Activated gamma-delta T cell treated with Interleukin-2 at 50 U/mL for 16 hours (primary cell): ENCODE measurements at places on chromosomes 5 and 9.

- no peak for DNase-seq
Observed at GRCh38 chr5:132086277-132086794, 12.7 kb downstream of the CSF2 start.

DNA sequence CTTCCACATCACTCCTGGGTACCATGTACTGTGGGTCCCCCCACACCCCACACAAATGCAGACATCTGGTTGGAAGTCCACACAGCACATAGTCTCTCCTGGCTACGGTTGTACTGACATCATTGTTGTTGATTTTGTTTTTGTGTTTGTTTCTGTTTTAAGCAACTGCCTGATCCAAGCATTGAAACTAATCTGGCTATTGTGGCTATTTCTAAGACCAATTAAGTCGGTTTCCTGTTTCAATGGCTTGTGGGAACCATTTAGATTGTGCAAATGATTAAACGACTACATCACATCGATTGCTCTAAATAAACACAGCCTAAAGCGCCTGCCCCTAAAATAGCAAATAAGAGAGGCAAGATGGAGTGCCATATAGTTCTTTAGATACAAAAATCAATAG is 226.8 kb upstream of the IRX4 start:
- no peak for DNase-seq

GRCh38 chr9:75997206-75997605 is 106.7 kb downstream of the PCSK5 start:
- DNase-seq, result no peak

DNA sequence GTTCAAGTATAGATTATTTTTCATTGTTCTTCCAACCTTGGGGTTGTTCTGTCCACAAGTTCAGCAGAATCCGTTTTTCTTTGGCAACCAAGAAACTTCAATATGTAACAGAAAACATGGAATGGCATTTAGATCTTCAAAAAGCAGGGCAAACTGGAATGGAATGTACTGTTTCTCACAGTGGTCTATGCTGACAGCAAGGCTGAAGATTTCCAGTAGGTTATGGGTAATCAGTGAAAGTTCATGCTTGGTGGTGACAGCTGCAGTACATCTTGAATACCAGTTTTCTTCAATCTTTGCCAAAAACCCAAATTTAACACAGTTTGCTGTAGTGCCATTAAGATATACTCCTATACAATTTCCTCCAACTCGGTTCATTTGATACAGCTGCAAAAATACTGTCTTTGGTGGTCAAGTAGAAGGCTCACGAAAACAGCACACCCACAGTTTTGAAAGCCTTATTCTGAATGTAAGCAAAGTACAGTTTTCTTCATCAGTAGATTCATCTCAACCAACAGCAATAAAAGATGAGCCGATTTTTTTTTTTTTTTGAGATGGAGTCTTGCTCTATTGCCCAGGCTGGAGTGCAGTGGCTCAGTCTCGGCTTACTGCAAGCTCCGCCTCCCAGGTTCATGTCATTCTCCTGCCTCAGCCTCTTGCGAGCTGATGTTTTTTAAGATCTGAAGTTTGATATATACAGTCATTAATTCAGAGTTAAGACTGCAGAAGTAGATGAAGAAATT is 4.9 kb downstream of the TRIM52 start:
- DNase-seq, result no peak

- DNase-seq, result no peak
Observed at GRCh38 chr5:119515192-119515591, 62.9 kb downstream of the HSD17B4 start.

DNA sequence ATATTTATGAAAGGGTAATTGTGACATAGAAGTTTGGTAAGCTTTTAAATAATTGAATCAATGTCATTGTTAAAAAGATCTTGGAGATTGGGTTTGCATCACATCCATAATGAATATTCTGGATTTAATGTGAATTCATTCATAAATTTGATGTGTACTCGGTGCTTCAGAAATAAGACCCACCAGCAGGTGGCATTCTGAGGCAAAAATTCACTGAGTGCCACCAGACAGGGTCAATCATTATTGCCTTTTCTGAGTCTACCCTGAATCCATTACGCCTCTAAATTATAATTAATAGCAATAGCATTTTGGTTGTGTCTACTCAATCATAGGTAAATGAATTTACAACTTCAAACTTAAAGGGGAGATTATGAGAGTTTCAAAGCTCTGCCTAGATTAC is 1.0 kb downstream of the TRPC7 start:
- no peak for DNase-seq
